ENCODE measurements at places on chromosomes 5 and 9.

DNA sequence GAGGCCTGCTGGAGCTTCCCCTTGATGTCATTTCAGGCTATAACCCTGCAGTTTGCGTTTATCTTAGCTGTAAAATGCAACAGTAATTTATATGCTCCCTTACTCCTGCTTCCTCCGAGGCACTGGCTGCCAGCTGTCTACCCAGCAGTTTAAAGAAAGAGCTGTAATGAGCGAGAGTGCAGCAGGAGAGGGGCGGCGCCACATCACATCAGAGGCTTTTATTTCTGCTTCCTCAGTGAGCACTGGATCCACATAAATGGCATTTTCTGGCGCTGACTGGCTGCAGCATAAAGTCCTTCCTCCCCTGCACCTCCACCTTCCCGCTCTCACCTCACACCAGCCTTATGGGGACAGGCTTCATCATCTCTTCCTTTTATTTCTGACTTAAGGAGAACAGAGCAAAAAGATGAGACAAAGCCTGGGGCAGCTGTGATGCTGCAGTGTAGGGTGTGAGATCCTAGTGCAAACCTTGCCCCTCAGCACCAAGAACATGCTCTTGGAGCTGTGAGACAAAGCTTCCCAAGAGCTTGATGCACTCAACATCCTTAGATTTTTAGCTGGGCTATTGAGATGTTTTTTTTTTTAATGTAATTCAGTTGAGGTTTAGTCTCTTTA is 829.6 kb upstream of the ZNF608 start:
- DNase-seq: no peak

DNA sequence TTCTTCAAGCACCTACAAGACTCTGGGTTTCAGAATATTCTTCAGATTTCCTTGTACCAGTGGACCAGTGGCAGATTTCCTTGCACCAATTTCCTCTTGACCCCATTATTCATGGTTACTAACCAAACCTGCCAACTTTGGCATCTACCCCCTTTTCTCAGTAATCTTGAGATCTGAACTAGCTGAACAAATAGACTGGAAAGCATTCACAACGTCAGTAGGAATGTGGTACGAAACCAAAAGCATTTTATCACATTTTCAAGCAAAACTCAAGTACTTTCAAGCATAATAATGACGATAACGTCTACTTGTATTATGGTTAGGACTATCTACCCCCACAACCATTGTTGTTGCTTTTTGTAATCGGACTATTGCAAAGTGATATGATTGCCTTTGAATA is 1217.3 kb downstream of the PTPRD start:
- DNase-seq: no peak

DNA sequence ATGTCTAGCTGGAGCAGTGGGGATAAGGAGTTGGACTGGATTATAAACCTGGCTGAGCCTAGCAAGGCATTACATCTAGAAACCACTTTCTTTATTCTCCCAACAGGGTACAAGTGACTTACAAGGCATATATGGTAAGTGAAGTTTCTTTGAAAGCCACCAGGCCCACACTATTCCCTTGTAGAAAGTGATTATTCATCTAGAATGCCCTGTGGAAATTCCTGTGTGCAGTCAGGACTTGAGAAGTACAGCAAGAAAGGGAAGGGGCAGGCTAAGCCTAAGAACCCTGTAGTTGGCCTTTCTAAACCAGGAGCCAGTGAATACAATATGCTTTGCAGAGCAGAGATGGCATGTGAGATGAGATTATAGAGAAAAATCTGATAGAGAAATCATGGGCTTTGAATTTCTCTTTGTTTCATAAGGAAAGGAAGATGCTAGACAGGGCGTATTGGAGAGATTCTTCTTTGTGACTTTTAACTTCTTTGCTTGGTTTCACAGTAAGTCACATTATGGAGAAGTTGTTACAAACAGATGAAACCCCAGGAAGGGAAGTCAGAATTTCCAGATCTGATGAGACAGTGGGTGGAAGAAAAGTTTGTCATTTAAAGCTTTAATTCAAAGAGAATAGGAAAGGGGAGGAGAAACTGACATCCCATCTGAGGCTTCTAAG is 321.7 kb downstream of the NDUFS4 start:
- DNase-seq: no peak

- DNase-seq: no peak
Observed at GRCh38 chr9:132995879-132996278, 17.4 kb downstream of the GFI1B start.

DNA sequence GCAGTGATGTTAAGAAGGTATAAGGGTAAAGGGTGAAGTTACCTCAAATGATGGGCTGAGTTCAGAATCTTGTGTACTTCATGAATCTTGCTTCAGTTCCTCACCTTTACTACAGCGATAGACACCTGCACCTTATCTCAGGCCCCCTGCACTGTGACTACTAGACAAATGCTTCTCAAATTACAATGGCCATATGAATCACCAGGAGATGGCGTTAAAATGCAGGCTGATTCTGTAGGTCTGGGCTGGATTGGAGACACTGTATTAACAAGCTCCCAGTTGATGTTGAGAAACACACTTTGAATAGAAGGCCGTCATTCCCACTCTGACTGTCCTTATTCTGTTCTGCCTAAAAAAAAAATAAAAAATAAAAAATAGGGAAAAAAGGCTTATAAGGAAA is 29.8 kb downstream of the TARS1 start:
- DNase-seq: peak; percentile 43

GRCh38 chr5:139512786-139513390 is 30.3 kb upstream of the STING1 start:
- DNase-seq: no peak

DNA sequence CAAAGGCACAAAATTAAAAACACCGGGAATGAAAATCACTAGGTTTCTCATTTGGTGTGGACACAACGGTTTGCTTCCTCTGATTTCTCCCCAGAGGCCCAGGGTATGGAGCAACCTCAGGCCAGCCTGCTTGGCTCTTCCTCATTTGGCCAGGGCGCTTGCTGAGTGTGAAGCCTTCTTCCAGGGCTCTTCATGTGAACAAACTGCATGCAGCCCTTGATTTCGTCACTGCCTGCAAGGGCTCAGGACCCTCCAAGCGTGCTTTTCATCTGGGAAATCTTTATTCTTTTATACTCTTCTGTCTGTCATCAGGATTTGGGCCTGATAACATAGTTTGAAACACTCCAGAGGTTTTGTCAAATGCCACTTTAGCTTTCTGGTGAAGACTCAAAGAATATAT is 122.6 kb upstream of the KLF4 start:
- DNase-seq: no peak

DNA sequence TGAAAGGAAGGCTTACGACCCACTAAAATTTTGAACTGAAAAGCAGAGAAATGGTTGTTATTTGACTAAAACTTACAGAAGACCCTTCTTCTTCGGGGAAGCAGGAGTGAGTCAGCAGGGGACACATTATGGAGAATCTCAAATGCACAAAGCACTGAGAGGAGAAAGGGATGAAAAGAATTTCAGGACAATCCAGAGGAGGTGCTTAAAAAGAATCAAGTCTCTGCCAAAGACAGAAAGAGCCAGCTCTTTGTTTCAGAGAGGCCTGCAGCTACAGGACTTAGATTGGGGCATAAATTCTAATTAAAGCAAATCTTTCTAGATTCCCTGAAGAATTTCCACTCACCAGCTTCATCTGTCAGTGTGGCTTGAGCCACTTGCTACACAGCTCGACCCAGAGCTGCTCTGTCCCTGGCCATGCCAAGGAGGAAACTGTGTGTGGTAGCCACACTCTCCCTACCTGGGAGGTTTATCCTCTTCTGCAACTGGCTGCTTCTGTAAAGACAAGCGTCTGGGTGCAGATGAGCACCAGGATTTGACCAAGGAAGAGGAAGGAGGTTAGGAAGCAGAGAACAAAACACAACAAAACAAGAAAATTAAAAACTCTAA is 89.9 kb downstream of the SEMA5A start:
- DNase-seq: no peak

DNA sequence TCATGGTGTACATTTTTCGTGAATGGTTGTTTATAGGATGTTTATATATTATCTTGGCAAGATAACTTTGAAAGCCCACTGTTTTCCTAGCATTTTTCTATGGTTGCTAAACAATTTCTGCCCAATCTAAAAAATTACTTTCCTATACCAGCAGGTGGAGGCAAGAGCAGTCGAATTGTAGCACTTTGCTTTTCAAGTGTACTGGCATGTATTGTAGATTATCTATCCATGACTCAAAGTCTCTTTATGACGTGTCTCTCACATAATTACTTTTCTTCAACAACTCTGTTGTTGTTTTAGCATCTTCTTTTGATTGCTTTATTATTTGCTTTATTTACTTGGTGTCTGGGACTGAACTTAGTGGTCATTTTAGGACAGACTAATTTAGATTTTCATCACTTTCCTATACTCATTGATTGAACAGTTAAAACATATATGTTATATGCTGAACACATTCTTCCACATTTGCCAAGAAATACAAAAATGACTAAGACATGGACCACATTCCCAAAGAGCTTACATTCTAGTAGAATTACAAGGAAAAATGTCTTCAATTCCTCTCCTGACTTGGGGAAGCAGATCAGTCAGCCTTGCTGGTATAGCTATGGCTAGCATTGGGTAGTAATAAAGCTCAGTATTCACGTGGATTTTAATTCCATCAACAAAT is 20.7 kb downstream of the NLN start:
- no peak for DNase-seq

DNA sequence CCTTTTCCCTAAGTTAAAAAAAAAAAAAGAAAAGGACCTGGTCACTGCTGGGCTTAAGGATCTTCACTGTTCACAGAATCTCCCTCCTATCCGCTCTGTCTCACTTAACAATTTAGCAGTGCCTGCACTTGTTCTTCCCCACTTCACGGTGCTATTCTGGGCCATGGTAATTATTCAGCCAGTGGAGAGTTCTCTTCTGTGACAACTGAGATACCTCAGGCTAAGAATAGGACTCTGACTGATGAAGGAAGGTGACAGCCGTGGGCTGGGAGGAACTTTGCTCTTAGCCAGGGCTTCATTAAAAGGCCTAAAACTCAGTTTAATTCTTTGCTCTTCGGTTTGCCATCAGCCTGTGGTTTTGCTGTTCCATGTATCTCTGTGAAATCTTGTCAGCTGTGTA is 51.9 kb upstream of the ENTREP1 start:
- no peak for DNase-seq

- no peak for DNase-seq
Observed at GRCh38 chr5:151897896-151898295, 26.8 kb downstream of the GLRA1 start.

DNA sequence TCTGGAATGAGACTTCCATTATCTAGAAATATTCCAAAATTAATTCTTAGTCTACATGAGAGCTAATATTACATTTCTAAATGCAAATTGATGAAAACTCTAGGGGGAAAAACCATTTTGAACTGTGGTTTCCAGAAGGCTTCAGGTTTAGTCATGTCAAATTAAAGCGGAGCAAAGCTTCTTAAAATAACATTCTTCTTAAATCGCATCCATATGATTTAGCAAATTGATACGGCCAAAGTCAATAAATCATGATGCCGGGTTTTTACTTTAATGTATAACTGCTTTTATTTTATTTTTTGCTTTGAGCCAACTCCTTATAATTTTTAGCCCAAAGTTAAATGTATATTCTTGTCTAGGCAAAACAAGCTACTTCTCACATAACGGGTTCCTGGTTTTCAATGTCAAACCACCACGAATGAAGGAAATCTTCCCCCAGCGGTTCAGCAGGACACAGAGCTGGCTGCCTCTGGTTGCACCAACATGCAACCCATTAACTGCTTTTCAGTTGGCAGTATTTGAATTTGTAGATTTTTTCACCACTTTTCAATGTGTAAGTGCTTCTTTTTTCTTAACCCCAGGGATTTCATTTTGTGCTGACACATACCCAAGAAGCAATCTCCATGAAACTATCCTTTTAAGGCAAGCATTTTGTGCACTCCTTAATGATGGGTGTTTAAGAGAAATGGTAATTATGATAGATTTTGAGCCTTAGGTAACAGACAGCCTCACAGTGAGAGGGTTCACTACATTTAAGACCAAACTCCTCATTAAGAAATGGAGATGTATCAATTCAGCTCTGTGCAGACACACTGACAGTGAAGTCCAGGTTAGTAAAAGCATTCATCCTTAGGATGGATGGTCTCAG is 35.5 kb downstream of the EFNA5 start:
- no peak for DNase-seq

DNA sequence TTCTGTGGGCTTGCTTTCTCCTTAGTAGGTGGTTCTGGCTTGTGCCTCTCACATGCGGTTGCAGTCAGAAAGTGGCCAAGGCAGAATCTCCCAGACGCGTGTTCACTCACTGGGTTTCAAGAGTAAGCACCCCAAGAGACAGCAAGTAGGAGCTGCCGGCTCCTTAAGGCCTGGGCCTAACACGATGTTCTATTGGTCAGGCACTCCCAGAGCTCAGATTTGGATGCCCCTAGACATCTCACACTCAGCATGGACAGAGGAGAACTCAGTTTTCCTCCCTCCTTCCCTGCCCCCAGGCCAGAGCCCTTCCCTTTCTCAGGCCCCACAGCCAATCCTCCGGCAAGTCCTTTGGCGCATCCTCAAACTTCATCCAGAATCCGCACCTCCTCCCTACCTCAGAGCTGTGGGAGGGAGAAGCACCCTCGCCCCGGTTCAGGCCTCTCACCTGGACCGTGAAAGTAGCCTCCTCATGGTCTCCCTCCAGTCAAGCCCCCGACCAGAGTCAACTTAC is 6.5 kb upstream of the CARD19 start:
- no peak for DNase-seq

DNA sequence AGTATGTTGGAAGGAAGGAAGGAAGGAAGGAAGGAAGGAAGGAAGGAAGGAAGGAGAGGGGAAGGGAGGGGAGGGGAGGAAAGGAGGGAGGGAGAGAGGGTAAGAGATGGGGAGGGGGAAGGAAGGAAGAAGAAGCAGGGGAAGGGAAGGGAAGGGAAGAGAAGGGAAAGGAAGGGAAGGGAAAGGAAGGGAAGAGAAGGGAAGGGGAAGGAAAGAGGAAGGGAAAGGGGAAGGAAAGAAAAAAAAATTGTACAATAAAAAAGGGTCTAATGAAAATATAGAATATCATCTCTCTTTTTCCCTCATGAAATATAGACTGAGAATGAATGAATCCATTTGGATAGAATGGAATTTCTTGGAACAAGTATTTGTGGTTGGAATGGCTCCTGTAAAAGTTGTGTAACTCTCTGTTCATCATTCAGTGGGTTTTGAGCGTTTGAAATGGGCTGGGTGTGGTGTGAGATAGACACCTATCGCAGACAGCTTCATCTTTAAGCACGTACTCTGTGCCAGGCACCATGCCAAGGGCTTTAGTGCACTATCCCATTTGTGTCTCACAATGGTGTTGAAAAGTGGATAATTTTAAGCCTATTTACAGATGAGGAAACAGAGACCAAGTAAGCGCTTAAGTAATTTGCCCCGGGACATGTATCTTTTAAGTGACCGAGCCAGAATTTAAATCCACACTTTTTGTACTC is 11.6 kb upstream of the PAPPA start:
- no peak for DNase-seq

DNA sequence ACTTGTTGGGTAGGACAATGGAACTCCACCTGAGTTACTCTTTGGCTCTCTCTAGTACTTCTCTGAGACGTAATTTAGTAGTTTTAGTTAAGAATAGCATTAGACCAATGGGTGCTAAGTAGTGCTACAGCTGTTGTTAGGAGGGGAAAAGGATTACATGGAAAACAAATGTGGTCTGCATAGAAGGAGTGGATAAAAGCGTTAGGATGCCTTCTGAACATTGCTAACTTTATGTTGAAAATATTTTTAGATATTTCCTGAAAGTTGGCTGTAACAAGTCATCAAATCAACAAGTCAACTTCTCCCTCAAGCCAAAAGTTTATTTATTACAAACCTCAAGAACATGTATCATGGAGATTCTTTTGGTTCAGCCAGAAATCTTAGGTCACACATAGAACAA is 409.5 kb upstream of the MEF2C start:
- no peak for DNase-seq
